ENCODE measurements at places on chromosomes 4 and X.

- DNase-seq: no peak
Measured at GRCh38 chr4:37446016-37446415, 201.5 kb downstream of the NWD2 start.

- DNase-seq: no peak
Measured at GRCh38 chrX:23952984-23953907, 45.4 kb downstream of the CXorf58 start.

GRCh38 chrX:117538178-117539089, 578.2 kb downstream of the KLHL13 start:
- DNase-seq: no peak

DNA sequence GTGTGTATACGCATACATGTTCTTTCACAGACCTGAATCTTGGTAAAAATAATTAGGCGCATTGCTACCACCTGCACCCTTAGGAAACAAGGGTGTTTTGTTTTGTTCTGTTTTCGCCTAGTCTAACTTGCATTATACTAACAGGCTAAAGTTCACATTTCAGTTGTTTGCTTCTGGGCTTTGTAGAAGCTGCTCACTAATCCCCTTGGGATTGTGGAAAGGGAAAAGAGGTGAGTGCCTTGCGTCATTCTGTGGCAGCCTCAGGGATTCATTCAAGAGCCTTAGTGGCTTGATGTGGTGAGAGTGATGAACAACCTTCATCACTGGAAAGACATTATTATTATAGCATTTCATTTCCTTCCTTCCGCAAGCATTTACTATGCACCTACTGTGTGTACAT, 331.1 kb downstream of the ADGRL3 start:
- DNase-seq: no peak

DNA sequence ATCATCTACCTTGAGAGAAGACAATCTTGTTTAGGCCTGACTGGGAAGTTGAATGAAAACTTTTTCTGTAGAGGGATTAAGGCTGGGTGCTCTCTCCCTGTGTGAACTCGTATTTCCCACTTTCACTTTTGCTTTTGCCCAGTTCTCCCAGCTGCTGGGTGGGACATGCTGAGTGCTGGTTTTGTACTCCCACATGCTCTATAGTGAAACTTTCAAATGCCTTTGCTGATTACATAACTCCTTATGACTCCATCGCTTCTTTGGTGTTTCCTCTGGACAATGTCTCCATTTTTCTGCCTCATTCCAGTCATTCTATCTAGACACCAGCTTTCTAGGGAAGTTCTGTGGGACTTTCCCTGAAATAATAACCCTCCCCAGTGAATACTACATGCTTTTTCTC, 100.5 kb downstream of the CLNK start:
- DNase-seq: no peak

DNA sequence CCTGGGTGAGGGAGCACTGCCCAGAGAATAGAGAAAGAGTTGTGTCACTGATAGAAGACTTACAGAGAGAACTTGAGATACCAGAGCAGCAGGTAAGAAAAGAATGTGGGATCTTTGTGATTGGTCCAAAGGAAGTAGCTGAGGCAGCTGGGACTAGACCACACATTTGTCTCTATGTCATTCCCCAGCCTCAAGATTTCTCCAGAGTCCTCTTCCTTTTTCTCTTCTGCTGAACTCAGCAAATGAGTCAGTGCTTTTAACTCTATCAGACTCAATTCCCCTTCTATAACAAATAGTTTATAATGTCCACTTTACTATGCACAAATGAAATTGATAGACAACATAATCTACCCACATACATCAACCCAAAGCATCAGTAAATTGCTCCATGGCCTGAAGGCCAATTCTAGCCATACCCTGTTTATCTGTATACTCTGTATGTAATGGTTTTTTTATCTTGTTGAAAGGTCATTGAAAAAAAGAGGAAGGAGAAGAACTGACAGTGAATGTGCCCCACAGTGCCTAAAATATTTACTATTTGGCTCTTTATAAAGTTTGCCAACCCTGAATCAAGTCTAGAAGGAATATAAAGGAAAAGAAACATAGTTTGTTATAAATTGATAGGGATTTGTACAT, 38.2 kb downstream of the ETDC start:
- no peak for DNase-seq

DNA sequence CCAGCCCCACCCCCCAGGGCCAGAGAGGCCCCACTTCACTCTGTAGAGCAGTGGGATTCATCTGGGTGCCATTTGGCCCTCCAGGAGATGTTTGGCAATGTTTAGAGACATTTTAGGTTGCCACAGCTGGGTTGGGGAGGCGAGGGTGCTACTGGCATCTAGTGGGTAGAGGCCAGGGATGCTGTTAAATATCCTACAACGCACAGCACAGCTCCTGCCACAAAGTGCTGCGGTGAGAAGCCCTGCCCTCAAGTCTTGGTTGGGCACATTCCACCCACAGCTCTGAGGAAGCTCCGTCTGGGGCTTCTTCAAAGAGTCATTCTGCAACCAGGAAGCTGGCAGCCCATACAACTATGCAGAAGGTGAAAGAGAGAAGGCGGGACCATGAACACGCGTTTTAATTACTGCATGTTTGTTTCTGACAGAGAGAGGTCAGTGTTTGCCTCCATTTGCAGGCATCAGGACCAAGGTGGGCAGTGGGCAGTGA, 48.1 kb upstream of the FAM9C start:
- DNase-seq: no peak

GRCh38 chr4:48518143-48518542, 28.1 kb downstream of the ZAR1 start:
- no peak for DNase-seq

- no peak for DNase-seq
Measured at GRCh38 chr4:23720556-23720955, 169.3 kb downstream of the PPARGC1A start.

GRCh38 chrX:46551494-46552128, 6.4 kb upstream of the ZNF674 start:
- DNase-seq: no peak

GRCh38 chr4:185370268-185370949, 25.3 kb downstream of the LRP2BP start:
- DNase-seq: no peak

DNA sequence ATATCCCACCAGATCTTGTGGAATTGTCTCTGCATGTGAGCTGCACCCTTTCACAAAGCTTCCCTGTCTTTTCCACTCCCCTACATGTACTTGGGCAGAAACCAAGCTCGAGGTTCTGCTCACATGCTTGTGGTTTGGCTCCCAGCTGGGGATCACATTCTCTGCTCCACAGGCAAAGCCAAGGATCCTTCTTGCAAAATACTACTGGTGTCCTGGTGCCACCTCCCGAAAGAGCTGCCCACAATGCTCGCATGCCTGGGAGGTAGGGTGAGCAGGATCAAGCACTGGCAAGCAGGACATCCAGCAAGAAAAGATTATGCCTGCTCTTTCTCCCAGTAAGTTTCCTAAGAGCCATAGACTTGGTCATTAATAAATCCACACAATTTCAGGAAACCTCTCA, 45.1 kb upstream of the PPARGC1A start:
- no peak for DNase-seq

DNA sequence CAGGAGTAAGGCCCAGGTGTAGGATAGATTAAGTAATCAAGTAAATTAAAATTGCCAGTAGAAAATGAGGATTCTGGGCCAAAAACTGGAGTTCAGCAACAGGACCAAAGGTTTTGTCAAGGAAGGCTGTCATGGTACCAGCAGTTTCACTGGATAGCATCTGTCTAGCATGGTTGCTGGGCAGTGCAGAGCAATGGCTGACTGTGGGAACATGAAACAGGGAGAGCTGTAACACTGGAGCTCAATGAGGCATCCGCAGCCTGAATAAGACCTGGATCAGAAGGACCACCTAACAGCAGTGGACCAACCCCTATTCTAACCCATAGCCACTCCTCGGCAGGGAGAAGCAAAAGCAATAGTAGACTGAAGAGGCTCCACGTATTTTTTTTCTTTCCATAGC, 132.4 kb downstream of the ATOH1 start:
- no peak for DNase-seq

GRCh38 chr4:139700568-139700967, 34.9 kb downstream of the MGST2 start:
- no peak for DNase-seq

- no peak for DNase-seq
Measured at GRCh38 chr4:24174602-24175001, 284.8 kb upstream of the PPARGC1A start.

DNA sequence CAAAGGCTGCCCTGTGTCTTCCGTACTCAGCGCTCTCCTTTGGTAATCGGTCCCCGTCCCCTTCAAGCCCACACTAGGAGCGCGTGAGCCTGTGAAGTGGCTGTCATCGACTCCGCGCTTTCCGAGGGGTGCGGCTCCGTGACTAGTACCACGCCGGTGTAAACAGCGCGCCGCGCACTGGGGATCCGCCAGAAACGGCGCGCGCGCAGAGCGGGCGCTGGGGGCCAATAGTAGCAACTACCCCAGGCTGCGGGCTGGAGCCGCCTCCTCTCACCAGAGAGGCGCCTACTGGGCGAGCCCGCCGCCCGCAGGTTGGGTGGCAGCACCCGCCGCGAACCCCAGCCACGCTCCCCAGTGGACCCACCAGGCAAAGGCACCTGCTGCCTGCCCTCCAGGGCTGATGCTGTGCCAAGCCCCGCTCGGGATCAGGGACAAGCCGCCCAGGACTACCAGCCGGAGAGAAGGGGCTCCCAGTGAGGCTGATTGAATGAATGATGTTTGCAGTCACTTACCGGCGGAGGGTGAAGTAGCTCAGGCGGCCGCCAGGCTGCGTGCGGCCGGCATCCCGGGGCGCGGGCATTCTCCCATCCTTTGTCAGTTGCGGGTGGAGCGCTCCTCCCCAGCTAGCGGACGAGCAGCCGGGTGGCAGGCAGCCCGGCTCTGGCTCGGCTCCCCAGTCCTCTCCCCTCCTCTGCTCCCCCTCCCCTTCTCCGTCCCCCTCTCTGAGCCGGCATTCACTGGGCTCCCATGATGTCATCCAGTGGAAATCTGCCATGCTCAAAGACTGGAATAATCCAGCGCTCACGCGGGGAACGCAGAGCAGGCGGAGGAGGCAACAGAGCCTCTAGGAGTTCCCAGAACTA, 370.3 kb upstream of the SMIM31 start:
- peak; percentile 82 for DNase-seq

DNA sequence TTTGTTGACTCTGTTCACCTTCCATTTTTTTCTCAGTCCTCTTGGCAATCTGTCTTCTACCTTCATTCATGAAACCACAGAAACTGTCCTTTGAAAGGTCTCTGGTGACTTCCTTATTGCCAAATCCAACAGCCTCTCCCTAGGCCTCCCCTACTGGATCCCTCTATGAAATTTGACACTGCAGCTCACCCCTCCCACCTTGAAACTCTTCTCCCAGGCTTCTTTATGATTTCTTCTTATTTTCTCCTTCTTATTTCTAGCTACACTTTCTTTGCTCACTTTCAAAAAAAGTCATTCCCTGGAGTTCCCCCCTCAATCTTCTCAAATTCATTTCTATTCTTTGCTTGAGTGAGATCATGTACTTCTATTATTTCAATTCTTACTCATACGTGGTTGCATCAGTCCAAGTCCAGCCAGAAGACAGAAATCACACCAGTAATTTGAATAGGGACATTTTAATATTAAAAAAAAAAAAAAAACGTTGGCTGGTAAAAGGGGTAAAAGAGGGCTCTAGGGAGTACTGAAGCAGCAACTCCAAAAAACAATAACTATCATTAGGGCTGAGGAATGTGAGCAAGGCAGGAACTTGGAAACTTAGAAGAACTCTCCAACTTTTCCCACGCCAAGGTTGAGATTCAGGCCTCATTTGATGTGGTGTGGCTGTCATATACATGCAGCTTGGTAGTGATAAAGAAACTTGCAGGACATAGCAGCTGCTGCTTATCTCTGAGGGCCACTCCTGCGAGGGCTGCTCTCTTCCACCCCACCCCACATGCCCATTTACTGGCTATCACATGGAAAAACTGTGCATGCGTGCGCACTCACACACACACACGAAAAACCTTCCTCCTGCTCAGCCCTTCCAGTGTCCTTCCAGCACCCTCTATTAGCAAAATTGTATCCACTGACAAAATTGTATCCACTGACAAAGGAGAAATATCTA, 169.8 kb upstream of the GALNT7 start:
- no peak for DNase-seq

- no peak for DNase-seq
Measured at GRCh38 chr4:3179126-3179706, 69.7 kb upstream of the MSANTD1 start.

DNA sequence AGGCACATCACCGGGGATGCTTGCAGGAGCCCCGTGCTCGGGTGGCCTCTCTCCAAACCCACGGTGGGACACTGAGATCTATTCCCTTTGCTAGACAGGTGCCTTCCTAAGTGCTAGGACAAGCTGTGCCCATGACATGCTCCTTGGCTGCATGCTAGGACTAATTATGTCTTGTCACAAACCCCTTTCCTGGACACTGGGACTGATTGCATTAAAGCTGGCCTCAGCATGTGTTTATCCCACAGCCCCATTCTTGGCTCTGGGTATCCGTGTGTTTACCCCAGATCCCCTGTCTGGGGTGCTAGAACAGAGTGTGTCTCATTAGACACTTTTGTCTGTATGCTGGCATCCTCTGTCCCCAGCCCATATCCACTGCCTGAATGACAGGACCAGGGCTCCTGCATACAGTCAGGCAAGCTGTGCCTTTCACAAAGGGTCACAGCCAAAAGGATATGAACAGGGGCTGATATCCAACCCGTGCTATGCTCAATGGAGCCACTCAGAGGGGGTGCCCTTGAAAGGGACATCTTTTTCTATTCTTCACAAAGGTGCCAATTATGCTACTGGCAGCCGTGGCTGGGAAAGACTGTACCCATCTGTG, 9.2 kb upstream of the IQSEC2 start:
- DNase-seq: no peak

- DNase-seq: no peak
Measured at GRCh38 chrX:74178536-74178935, 125.4 kb upstream of the ZCCHC13 start.

DNA sequence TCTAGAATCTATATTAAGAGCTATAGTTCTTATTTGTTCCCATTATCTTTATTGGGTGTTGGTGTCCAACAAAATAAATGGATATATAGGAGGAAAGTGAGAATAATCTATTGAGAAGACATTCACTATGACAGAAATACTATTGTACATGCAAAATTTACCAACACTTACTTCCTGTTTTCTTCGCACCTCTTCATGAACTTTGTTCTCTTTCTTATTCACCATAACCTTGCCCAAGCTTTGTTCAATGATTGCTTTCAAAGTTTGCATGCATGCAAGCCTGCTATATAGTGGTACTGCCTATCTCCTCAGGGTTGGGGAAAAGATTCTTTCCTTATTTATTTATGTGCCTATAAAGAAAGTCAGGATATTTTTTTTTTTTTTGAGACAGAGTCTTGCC, 176.4 kb upstream of the JADE1 start:
- no peak for DNase-seq

GRCh38 chr4:97752599-97752998, 390.7 kb downstream of the STPG2 start:
- DNase-seq: no peak

- DNase-seq: no peak
Measured at GRCh38 chr4:72323227-72323626, 245.8 kb downstream of the ADAMTS3 start.

DNA sequence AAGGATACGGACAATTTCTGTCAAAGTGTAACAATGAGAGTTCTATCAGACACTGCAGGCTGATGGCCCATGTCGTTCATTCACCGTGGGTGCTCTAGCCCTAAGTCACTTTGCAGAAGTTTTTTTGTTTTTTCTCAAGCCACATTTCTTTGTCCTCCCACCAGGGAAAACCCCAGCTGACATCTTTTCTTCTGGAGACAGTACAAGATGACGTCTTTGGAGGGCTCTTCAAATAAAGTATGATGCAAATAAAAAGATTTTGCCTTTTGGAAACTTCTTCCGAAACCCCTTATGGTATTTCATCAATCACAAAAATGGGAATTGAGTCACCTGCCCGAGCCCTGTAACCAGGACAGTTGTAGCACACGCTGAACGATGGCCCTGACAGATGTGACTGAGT, 73.2 kb downstream of the TRAPPC11 start:
- DNase-seq: no peak
